SW 1271 (cell line): ENCODE measurements at places on chromosomes 5 and 9.

DNA sequence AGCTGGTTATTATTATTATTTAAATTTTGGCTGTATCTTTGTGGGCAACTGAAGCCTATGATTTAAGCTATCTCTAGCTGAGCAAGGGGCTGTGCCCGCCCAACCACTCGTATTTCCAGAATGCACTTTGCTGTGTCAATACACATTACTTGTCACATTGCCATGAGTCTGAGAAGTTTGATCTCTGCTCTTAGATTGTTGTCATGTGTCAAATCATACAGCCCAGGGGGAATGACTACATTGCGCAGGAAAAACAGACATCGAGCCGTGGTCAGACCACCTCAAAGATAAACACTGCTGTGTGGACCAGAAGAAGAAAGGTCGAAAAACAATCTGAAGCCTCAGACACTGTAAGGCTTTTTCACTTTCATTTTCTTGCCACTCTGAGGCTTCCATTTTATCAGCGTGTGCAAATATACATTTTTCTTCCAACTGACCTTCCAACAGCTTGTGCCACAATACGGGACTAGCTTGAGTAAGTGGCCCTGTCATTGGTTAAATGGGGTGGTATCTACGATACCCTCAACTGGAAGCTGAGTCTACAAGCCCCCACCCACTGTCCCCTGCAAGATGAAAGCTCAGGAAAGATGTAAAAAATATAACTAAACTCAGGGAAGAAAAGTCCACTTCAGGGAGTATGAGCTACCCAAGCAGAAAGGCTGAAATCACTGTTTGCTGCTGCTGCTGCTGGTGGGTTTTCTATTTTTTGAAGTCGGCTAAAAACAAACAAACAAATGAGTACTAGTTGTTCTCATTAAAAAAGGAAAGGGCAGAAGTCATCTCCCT lies 603.0 kb downstream of the BNC2 start:
- no peak for DNase-seq

DNA sequence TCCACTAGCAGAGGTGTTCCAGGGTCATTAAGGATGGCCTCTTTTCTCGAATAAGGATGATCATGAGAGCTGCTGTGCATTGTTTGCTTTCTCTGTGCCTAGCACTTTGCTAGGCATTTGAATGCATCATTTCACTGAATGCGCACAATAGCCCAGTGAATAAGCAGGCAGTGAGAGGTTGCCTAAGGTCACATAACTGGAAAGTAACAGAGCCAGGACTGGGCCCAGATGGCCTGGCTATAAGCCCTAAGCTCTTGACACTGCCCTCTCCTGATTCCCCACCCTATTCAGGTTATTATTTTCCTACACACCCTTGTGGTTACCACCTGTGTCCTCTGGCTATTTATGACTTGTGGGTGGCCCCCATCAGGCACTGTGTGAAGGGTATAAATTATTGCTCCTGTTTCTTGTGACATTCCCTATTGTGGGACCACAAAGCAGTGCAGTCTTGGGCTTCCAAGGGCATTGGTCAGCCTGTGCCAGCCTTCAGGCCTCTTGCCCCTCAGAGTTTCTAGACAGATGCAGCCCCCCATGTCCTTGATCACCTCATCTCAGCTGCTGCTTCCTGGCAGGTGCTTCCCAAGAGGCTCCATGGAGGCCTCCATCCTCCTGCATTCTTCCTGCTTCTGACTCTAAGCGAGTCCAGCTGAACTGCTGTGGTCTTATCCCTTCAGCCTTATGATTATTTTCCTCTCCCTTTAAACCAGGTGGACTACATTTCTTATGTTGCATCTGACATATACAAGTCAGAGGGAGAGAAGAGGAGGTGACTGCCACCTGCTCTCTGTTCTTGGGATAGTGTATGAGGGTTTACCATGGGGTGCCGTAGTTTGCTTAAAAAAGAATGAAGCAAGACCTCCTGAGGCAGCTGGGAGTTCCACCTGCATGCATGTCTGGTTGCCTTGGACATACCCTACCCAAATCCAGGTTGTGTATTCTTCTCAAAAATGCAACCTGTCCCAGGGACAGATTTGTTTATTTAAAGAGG lies 47.6 kb downstream of the ANGPTL2 start:
- DNase-seq, result no peak

DNA sequence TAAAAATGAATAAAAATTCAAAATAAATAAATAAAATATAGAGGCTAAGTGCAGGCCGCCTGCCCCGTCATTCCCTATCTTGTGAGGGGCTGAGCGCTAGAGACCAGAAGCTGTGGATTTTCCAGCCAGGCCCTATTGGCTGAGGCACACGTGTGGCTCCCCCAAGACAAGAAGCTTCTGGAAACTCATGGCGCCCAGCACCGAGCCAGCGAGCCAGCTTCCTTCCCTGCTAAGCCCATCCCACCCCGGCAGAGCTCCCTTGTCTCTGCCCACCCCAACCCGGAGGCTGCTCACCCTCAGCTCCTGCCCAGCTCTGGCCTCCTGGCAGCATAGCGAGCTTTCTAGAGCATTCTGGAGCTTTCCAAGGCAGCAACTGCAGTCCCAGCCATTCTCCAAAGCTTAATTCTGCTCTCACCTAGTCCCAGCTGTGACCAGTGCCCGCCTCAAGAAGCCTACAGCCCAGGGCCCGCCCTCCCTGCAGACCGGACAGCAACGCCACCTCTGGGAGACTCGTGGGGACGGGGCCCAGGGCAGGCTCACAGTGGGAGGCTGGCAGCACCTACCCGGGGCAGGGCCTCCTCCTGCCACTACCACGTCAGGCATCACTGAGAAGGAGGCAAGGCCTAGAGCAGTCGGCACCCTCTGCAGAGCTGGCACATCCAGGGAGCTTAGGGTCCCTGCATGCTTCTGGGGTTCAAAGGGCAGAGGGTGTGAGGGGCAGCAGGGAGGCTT lies 23.2 kb upstream of the TMEM250 start:
- no peak for DNase-seq

- no peak for DNase-seq
These were observed 432.1 kb upstream of the BRINP1 start for GRCh38 chr9:119801311-119801710.

DNA sequence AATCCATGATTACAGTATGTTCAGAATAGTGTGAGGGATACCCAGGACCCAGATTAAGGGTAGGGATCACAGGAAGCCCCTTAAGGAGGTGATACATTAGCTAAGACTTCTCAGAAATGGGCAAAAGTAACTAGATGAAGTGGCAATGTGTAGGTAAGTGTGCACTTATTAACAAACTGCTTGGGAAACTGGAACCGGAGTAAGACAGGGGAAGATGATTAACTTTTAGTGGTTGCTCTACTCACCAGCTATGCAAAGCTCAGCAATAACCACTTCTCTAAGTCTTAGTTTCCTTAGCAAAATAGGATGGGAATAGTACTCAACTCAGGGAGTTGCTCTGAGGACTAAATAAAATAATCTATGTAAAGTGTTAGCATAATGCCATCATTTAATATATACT lies 182.2 kb downstream of the MCTP1 start:
- no peak for DNase-seq

- DNase-seq, result no peak
These were observed 48.4 kb downstream of the F2R start for GRCh38 chr5:76764374-76764773.

DNA sequence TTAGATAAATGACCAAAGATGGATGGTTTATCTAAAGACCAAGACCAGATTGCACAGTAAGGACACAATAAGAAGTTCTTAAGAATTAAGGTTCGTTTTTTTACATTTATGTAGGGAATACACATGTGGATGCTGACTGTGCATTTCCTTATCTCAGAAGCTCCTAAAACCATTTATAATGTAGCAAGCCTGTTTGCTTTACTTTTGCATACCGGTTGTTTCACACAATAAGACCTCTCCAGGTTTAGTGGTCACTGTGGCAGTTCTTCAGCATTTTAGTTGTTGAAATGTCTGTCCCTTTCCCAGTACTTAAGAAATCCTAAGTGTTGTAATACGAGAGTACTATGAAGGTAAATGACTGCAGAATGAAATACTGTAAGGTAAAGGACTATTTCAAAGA lies 43.6 kb downstream of the BASP1 start:
- DNase-seq, result no peak

GRCh38 chr9:4339357-4339756 lies 39.5 kb upstream of the GLIS3 start:
- peak; percentile 32 for DNase-seq

DNA sequence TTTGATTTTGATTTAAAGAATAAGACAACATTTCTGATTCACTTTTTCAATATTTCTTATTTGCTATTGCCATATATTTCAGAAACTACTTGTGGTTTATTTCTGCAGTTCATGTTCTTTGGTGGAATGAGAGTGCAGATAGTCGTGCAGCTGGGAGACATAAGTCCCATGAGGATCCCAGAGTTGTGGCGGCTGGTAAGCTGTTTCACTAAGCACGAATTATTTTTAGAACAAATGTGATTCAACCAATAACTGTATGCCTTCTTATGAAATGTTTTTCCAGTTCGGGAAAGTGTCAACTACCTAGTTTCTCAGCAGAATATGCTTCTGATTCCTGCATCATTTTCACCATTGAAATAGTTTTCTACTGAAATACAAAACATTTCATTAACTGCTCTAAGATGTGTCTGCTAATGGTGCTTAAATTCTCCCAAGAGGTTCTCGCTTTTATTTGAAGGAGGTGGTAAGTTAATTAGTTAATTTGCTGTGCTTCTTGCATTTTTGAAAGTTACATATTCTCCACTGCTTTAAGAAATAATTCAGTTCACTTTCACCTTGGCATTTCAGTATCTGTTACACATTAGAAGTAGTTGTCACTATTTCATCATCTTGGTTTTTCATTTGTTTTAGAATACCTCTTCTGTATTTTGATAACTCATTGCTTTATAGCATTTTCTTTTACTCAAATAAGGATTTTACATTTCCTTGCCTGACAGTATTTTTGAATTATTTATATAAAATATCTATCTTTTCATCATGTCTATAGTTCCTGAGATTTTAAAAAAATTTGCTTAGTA lies 9.0 kb downstream of the NIPSNAP3B start:
- no peak for DNase-seq

GRCh38 chr9:3898461-3899218 lies 372.8 kb upstream of the RFX3 start:
- DNase-seq, result no peak

DNA sequence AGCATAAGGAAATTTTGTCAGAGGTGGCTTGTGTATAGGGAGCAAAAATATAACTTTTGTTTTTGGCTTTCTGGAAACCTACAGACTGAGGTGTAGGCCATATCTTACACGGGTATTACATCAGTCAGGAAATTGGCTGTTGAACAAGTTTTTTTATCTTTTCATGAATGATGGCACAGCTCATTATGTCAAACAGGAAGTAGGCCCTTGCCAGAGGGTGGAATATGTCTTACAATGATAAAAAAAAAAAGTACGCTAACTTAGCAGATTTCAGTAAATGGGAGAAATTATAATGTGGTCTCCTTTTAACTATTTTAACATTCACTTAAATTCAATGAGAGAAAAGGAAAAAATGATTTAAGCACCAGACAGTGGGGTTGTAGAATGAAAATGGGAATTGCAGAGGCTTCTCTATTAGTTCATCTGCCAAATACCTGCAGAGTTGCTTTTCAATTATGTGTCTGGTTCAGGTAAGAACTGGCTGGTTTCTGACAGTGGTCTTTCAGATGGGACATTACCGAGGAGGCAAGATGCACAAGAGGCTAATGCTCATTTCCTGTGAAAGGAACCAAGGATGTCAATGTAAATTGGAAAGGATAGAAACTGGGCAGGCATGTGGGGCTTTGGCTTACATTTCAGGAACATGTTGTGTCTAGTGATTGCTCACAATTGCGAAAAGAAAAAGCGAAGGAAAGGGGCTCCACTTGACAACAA lies 169.9 kb downstream of the NNT start:
- DNase-seq, result peak; percentile 36

DNA sequence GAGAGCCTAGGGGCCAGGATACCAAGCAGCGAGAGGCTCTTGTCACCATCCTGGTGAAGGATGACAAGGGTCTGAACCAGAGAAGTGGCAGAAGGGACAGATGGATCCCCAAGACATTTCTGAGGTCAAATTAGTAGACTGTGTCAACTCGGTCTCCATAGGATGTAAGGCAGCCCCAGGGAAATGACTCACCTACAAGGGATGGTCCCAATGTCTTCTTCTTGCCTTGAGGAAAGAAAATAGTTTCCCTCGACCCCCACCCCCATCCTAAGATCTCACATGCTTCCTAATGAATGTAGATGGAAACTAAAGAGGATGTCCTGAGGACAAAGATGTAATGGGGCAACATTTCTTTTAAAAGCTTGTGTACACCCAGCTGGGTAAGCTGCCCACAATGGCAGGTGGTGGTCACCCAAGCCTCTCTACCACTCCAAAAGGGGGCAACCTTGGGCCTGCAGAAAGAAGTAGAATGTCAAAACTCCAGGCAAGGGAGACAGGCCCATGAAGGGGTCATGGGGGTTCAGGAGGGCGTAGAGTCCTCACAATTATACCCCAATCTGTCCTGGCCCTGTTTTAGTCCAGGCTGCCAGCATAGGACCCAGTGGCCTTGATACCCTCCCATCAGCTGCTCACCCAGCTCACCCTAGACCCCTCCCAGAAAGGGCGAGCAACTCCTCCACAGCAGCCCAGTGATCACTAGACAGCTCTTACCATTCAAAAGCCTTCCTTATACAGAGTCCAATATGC lies 187.4 kb downstream of the ACTL7B start:
- DNase-seq, result no peak

DNA sequence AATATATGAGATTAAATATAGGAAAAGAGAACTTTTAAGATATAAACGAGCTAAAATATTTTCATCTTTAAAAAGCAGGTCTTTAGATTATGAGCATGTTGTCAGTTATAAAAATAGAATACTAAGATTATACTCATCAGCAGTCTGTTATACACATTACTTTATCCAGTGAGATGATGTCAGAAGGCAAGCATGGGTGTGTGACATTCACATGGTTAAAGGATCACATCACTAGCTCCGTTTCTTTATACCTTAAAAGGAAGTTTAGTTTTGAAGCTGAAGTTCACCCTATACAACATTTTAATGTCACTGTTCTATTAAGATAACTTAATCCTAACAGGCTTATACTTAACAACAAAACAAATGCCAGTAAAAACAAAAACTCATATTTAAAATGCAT lies 59.6 kb downstream of the RICTOR start:
- no peak for DNase-seq

- no peak for DNase-seq
These were observed 205.0 kb downstream of the DNAH5 start for GRCh38 chr5:13739479-13739878.

- DNase-seq, result no peak
These were observed 222.2 kb downstream of the LURAP1L start for GRCh38 chr9:12997009-12997408.

GRCh38 chr5:98927242-98927988 lies 1.4 kb downstream of the CHD1 start:
- DNase-seq, result no peak

DNA sequence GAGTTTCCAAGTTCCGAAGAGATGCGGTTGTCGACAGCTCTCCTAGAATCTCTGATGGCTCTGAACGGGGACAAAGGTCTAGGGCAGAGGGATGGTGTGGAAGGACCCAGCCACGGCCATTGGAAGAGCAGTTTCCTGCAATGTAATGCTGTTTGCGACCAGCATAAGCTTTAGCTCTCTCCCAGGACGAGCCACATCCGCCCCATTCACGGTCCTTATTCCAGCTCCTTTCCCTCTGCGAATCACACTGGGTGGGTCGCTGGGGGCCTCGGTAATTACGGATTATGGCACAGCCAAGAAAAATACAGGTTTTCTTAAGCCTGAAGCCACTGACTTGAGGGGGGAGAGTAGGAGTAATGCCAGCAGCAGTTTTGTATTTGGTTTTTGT lies 22.7 kb downstream of the ANXA2R start:
- DNase-seq, result peak; percentile 62

GRCh38 chr9:105282870-105283621 lies 38.6 kb downstream of the SLC44A1 start:
- DNase-seq, result no peak
